ENCODE measurements at places on chromosomes 7 and 10.

GRCh38 chr7:117493460-117493859 lies 13.6 kb downstream of the CFTR start:
- DNase-seq: no peak

DNA sequence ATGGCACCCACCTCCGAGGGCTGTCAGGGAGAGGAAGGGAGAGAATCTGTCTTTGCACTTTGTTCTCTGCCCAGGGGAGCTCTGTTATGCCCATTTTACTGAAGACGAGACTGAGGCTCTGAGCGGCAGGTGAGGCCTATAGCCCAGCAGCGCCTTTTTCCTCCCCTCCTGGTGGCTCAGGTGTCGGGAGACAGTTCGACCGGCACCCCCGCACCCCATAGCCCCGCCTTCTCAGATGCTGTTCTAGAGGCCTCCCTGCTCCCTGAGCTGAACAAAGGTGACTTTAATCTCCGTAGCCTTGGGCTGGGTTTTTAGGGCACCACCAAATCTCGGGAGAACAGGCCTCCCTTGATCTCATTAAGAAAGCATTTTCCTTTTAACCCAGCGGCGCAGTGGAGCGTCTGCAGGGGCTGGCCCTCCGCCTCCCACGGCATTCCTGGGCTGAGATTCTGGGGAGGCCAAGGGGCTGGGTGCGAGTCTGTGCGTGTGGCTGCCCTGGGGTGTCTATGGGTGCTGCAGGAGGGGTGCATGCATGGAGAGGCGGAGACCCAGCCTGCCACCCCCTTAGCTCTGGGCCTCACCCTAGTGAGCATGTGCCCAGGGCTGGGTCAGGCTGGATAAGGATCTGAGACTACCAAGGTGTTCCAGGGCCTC lies 3.3 kb downstream of the LFNG start:
- DNase-seq: no peak

GRCh38 chr7:22872096-22872807 lies 49.6 kb upstream of the TOMM7 start:
- DNase-seq: no peak

DNA sequence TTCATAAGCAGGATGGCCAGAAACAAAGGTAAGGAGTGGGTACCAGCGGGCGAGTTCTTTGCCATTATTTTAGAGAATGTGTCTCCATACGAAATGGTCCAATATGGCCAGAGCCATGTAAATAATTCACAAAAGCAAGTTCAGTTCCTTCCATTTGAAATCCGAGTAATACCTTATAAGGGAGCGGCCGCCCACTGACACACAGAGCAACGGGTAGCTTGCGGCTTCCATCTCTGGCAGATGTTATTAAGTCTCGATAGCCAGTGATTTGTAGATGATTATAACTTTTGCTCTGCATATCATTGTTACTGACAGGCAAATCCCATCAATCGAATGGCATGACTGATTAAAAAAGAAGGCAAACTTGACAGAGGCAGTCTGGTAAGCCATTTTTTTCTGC lies 63.2 kb downstream of the GFRA1 start:
- DNase-seq: no peak

GRCh38 chr10:89565180-89565579 lies 29.8 kb upstream of the SLC16A12 start:
- no peak for DNase-seq

DNA sequence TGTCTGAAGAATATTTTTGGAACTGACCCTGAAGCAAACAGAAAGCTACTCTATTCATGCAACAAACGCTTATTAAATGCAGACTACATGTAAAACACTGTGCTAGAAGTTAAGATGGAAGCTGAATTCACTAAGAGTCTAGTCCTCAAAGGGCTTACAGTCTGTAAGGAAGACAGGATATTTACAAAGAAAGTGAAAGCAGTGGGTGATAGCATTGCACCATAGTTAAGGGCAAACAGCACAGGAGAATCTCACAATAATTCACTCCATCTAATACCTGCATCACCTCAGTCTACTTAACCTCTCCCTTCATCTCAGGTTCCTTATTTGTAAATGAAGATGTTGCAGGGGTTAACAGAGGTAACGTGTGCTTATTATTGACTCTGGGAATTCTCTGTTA lies 360.0 kb upstream of the AOAH start:
- DNase-seq: no peak

DNA sequence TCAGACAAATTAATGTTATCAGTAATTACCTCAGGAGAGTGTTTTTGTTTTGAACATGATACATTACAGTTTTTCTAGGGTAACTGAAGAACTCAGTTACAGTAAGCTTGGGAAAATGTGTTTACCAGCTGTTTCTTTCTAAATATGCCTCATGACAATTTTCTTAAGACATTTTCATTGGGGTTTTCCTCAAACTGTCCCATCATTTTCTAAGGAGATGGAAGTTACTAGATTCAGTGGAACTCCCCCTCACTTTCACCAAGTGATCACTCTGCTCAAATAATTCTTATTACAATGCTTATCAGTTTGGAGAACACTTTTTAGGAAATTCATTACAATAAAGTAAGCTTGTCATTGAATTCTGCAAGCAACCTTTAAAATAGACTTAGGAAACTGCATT lies 6.4 kb upstream of the SPAG6 start:
- no peak for DNase-seq

DNA sequence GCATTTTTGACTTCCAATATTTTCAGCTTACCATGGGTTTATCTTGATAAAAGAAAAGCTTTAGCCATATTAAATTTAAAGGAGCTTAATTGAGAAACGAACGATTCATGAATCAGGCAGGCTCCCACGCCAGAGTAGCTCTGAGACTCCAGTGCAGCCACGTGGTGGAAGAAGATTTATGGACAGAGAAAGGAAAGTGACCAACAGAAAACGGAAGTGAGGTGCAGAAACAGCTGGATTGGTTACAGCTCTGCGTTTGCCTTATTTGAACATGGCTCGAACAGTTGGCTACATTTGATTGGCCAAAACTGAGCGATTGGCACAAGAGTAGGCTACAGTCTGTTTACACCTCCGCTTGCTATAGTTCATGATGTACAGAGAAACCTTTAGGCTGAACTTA lies 395.4 kb downstream of the GATA3 start:
- no peak for DNase-seq

GRCh38 chr7:12220389-12221046 lies 9.4 kb downstream of the TMEM106B start:
- DNase-seq: no peak

GRCh38 chr7:125462615-125463014 lies 533.0 kb upstream of the POT1 start:
- DNase-seq: no peak

- no peak for DNase-seq
Observed at GRCh38 chr10:55500931-55501559, 700.0 kb upstream of the PCDH15 start.

DNA sequence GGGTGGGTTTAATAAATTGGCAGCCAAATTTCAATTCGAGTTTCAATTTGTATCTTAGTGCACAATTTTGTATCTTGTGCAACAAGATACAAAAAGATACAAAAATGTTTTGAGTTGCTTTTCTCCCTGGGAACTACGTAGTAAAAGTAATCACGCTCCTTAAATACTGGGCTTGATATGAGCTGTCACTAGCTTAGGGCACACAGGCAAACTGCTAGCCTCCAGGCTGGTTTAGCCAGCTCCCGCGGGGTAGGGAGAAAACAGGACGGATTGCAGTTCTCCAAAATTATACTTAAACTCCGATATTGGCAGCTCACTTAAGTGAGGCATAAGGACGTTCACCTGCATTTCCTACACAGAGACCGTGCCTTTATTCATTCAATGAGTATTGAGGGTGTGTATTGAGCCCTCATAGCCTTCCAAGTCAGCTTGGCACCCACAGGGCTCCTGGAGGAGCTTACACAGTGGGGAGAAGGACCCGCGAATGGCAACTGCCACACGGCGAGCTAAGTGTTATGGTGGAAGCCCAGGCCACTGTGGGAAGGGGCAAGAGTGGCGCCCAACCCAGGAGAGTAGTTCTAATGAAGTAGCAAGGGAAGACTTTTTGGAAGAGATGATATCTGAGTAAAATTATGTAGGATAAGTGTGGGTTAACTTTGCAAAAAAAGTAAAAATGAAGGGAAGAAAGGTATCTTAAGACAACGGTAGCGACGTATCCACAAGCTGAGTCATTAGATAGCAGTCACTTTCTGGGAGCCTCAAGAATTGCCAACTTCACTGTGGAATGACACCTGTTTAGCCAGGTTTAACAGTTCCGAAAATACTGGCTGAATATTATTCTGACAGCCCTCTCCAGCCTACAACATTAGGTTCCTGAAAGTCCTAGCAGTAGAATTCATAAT lies 1.6 kb upstream of the EPC1 start:
- no peak for DNase-seq

GRCh38 chr10:126926568-126926967 lies 21.3 kb downstream of the DOCK1 start:
- DNase-seq: no peak

DNA sequence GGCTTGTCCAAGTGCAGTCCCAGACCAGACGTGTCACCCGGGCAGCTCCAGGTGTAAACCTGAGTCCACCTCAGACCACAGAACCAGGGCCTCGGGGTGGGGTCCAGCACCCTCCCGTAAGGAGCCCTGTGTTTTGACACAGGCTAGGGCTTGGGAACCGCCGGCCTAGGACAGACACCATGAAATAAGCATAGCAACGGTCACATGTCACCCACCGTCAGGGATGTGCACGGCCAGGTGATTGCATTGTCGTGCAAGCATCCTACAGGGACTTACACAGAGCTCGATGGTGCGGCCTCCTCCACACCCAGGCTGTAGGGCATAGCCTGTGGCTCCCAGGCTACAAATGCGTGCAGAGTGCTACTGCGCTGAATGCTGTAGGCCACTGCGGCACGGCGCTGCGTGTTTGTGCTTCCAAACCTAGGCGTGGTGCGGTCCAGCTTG lies 10.6 kb downstream of the ZFAND2A start:
- DNase-seq: no peak

DNA sequence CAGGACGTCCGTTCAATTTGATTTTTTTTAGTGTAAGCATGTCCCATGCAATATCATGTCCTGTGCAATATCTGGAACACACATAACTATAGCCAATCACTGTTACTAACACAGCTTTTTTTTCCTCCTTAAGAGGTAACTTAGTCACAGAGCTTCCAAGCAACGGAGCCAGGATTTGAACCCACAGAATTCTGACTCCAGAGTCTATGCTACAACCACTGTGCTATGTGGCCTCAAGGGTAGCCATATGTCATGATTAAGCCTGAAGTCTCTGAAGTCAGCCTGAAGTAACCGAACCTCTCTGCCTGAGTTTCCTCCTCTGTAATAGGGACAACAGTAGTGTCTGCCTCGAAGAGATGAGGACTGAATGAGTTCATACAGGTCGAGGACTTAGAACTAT lies 42.2 kb upstream of the TCF7L2 start:
- DNase-seq: no peak

DNA sequence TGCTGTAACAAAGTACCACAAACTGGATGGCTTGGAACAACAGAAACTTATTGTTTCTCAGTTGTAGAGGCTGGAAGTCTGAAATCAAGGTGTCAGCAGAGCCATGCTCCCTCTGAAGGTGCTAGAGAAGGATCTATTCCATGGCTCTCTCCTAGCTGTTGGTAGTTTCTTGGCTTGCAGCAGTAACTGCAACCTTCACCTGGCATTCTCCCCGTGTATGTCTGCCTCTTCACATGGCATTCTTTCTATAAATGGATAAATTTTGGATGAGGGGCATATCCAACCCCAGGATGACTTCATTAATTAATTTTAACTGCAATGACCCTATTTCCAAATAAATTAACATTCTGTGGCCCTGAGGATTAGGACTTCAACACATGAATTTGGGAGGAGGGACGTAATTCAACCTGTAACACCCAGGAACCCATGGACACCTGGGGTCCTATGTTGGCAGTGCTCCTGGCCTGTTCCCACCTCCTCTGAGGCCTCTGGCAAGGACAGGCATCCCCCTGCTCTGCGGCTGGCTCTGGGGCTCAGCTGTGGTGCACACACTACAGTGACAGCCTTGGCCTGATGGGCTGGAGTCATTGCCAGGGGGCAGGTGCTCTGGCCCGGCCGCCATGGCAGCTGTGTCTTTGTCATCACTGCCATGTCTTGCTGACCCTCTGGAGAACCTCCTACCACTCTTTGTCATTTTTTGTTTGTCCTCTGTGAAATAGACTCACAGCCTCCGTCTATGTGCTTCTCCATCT lies 30.8 kb downstream of the LSMEM1 start:
- DNase-seq: no peak

- no peak for DNase-seq
Observed at GRCh38 chr7:151623766-151624165, 104.1 kb upstream of the RHEB start.

DNA sequence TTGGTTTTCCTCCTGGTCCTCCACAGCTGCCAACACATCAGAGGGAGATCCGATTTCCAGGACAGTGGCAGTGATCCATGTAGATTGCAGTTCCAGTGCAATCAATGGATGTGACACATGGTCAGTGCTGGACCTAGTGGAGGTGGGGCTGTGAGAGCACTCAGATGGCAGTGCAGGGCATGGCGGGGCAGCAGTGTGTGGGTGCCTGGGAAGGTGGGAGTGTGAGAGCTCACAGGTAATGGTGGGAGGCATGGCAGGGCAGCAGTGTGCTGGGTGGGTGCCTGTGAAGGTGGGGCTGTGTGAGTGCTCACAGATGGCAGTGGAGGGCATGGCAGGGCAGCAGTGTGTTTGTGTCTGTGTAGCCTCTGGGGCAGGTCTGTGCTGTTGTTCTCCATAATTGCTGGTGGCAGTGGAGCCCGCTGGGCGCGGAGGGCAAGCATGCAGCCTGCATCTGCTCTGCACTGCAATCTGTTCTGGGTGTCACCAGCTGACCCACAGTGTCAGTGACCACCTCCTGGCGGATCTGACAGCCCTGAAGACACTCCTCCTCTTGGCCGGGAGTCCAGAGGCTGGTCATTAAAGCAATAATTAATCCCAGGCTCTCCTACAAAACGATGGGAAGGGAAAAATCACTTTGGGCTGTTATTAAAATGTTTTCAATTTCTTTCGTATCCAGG lies 8.6 kb upstream of the ADARB2 start:
- DNase-seq: no peak

GRCh38 chr10:83179371-83179770 lies 959.9 kb upstream of the GHITM start:
- DNase-seq: no peak

- DNase-seq: no peak
Observed at GRCh38 chr10:93993782-93994437, at the start of gene PLCE1. Gene PLCE1 (plus strand): TSS chr10:93993931. CDS start chr10:94031047, 37,116 bp downstream.

GRCh38 chr10:119115926-119116325 lies 12.0 kb downstream of the DENND10 start:
- no peak for DNase-seq

DNA sequence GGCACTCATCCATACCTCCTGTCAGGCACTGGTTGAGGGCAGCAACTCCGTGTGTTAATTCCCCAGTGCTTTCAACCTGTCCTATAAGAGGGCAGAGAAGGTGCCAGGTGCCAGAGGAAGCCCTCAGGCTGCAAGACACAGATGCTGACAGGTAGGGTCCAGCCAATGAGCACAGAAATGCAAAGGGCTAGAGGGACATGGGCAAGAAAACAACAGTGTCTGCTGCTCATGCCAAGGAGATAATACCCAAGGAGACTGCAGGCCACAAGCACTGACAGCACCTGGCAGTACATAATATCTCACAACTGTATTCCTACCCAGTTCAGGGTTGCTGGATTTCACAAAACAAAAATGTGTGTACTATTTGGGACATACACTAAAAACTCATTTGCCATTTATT lies 38.4 kb upstream of the TM9SF3 start:
- no peak for DNase-seq

- no peak for DNase-seq
Observed at GRCh38 chr7:124843336-124843735, 77.7 kb upstream of the GPR37 start.

- DNase-seq: no peak
Observed at GRCh38 chr10:71739358-71739900, 19.9 kb upstream of the C10orf105 start.

GRCh38 chr7:13641714-13642113 lies 347.8 kb downstream of the ETV1 start:
- DNase-seq: no peak
